ENCODE measurements at places on chromosomes 5 and 9. TPM values are rescaled to one million over a fixed set of nuclear protein-coding genes. Genes with fewer than 3 reads are reported as not detected.

GRCh38 chr5:159849437-159850083 lies 66.7 kb upstream of the ADRA1B start:
- no peaks in the 10 kb centered on the region for H3K36me3 ChIP-seq
- H3K27ac ChIP-seq = no peak overlapping the region
- DNase-seq = no peak

DNA sequence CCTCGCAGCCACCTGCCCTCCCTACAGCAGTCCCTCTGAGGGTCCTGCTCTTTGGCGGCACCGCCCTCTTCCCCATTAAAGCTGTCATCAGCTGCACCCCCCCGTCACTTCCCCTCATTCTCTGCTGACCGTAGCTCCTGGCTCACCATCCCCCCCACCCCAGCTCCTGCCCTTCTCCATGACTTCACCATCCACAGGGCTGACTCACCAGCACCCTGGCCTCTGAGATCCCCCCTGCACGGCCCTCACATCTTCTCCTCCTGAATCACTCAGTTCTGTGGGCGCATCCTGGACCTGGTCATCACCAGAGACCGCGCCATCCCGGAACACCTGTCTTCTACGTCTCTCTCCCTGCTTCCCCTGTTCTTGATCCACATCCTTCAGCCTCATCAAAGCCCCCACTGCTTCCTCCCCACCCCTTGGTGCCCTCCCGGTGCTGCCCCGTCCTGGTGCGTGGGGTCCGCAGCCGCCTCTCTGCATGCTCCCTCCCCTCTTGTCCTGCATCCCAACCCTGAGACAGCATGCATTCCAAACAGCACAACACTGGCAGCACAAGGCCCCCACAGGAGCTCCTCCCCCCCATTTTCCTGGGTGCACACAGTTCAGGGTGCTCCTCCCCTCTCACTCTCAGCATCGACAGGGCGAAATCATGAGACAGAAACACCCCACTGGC lies 12.9 kb downstream of the FLT4 start:
- no peaks in the 10 kb centered on the region for H3K27me3 ChIP-seq
- no peaks in the 10 kb centered on the region for H3K36me3 ChIP-seq
- DNase-seq = peak; percentile 49
- H3K4me1 ChIP-seq = no peaks in the 10 kb centered on the region
- no peak overlapping the region for H3K4me3 ChIP-seq

GRCh38 chr5:86686046-86686445 lies 68.3 kb downstream of the COX7C start:
- no peak for DNase-seq
- peaks cover 8% of the 10 kb centered on the region for H3K27me3 ChIP-seq
- no peaks in the 10 kb centered on the region for H3K36me3 ChIP-seq
- no peak overlapping the region for H3K27ac ChIP-seq

GRCh38 chr9:101705135-101705661 lies 33.2 kb downstream of the GRIN3A start:
- no peak for DNase-seq
- no peaks in the 10 kb centered on the region for H3K36me3 ChIP-seq

GRCh38 chr5:17359451-17360011 lies 138.5 kb upstream of the TAF11L2 start:
- peaks cover 6% of the 10 kb centered on the region for H3K36me3 ChIP-seq
- H3K4me1 ChIP-seq = no peaks in the 10 kb centered on the region
- no peaks in the 10 kb centered on the region for H3K27me3 ChIP-seq
- H3K4me3 ChIP-seq = no peak overlapping the region
- H3K27ac ChIP-seq = no peak overlapping the region

DNA sequence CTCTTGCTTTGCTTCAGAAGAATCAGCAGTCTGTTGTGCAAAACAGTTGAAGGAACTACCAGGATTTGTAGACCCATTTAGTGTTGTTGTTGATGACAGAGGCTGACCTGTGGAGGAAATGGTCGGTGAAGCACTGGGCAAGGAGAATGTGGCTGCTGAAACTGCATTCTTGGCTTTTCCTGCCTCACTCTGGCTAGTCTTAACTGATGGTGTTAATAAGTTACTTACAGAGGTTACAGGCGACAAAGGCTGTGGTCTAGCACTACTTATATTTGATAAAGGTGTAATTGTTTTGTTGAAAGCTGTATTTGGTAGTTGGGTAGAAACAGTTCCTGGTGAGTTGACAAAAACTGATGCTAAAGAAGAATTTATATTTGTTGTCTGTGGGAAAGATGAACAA lies 31.5 kb downstream of the MLANA start:
- peaks cover 35% of the 10 kb centered on the region for H3K36me3 ChIP-seq
- H3K4me1 ChIP-seq = peaks cover 42% of the 10 kb centered on the region
- no peak for DNase-seq
- H3K27me3 ChIP-seq = no peaks in the 10 kb centered on the region
- peak overlapping the region; percentile 83 for H3K27ac ChIP-seq

GRCh38 chr5:112822456-112822855 lies 38.6 kb upstream of the SRP19 start:
- H3K36me3 ChIP-seq = peaks cover 7% of the 10 kb centered on the region
- no peak for DNase-seq
- H3K27ac ChIP-seq = no peak overlapping the region
- no peaks in the 10 kb centered on the region for H3K27me3 ChIP-seq
- no peaks in the 10 kb centered on the region for H3K4me1 ChIP-seq

DNA sequence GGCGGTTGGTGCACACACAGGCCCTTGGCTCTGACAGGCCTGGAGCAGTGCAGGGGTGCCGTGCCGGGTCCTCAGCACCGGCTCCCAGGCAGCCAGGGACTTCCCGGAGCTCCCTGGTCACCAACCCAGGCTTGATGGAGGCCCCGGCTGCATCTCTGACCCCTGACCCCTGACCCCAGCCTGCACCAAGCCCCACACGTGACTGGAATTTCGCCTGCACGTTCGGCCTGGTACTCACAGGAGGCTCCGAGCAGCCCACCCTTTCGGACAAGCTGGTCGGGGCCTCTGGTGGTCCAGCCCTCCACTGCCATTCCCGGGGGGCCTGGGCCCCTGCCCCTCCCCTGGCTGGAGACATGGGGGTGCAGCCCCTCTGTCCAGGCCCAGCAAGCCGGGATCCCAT lies 25.4 kb upstream of the UBAC1 start:
- H3K36me3 ChIP-seq = no peaks in the 10 kb centered on the region
- no peak overlapping the region for H3K4me3 ChIP-seq
- no peak overlapping the region for H3K27ac ChIP-seq
- no peak for DNase-seq

DNA sequence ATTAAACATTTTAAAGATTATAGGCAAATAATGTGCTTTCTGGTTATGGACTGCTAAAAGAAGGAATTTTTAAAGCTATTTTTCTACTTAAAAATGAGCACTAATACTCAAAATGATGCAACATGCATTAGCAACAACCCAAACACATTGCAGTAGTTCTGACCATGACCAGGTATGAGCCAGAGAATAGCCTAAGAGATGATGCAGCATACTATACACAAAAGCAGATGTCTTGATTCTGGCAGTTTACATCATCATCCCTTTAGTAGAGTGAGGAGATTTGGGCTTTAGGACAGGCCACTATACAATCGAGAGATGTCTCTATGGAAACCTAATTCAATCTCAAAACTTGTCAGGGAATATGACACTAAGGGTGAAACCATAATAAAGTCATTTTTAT lies 307.1 kb downstream of the PRR16 start:
- no peak overlapping the region for H3K27ac ChIP-seq
- DNase-seq = no peak
- no peaks in the 10 kb centered on the region for H3K36me3 ChIP-seq
- H3K4me1 ChIP-seq = no peaks in the 10 kb centered on the region

GRCh38 chr5:35902046-35902672 lies 36.3 kb downstream of the CAPSL start:
- H3K4me1 ChIP-seq = peaks cover 35% of the 10 kb centered on the region
- H3K36me3 ChIP-seq = no peaks in the 10 kb centered on the region
- DNase-seq = no peak
- H3K27ac ChIP-seq = no peak overlapping the region
- peak overlapping the region; percentile 22 for H3K4me3 ChIP-seq
- peaks cover 14% of the 10 kb centered on the region for H3K27me3 ChIP-seq

The PIP5KL1 gene
- 3.7 TPM for total RNA-seq

The BARHL1 gene
- not detected for total RNA-seq

The TAF11L5 gene
- total RNA-seq = not detected

The ADAMTSL1 gene
- total RNA-seq = not detected

The SLC22A4 gene
- 0.93 TPM for total RNA-seq

The CDKN2B gene
- total RNA-seq = 5.0 TPM

The GABBR2 gene
- not detected for total RNA-seq

The CDH6 gene
- not detected for total RNA-seq

The LAMC3 gene
- not detected for total RNA-seq
